Stimulated activated CD8-positive, alpha-beta memory T cell treated with anti-CD3 and anti-CD28 coated beads, Interleukin-15, amount 100 ng/mL, for 48 hours (primary cell): ENCODE measurements at places on chromosomes 7 and 10.
A peak's percentile ranks its signal among the peaks of the same experiment; 100 is the strongest.

DNA sequence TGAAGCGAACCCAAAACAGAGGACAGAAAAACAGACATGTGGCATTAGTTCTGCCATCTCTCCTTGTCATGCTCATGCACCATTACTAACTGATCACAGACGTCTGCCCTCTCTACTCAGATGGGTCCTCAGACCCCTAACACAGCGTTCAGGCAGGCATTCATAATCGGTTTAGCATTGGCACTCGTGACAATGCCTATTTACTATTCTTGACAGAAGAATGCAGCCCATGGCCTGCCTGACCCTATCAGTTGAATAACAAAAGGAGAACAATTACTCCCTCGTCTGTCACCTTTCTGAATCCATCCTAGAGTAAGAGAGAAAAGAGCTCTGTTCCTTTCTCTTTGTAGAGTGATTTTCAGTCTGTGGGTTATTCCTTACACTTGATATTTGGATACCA, 194.6 kb upstream of the PHYHIPL start:
- no peak for DNase-seq

- no peak for DNase-seq
Measured at GRCh38 chr7:150927956-150928344, 50.2 kb downstream of the KCNH2 start.

GRCh38 chr10:20075713-20076112, 259.5 kb downstream of the PLXDC2 start:
- DNase-seq = no peak

- DNase-seq = no peak
Measured at GRCh38 chr7:82549616-82550285, 106.2 kb upstream of the CACNA2D1 start.

DNA sequence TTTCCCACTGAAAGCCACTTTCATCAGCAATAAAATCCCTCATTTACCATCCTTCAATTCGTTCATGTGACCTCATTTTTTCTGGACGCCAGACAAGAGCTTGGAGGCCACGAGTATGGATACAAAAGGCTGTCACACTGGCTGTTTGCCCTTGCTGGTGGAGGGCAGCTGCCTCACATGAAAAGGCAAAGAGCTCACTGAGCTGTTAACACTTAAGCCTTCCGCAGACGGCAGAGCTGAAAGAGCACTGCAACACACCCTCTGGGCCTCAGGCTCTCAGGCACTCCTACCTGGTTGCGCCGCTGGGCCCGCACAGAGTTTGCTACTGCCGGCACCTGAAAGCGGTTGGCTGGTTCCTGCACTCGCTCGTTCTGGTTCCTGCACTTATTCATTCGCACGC, 193.5 kb downstream of the CFTR start:
- no peak for DNase-seq

DNA sequence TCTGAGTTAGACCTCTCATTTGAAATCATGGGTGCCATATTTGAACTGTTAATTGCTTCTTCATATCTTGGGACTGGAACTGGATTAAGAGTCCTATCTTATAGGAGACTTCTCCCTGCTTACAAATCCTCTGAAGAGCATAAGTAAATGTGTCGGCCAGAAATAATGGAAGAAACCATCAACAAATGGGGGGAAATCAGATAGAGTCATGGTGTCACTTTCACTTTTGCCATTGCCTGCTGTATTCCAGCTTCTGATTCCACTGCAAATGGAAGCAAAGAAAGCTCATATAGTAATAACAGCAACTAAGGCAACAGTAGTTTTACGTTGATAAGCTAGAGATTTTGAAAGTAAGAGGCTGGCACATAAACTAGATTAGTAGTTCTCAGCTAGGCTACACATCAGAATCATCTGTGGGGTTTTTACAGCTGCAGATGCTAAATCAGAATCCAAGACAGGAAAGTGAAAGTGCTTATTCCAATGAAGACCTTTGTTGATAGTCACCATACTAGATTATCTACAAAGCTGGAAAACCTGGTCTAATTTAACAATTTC, 12.3 kb upstream of the CRPPA start:
- no peak for DNase-seq

DNA sequence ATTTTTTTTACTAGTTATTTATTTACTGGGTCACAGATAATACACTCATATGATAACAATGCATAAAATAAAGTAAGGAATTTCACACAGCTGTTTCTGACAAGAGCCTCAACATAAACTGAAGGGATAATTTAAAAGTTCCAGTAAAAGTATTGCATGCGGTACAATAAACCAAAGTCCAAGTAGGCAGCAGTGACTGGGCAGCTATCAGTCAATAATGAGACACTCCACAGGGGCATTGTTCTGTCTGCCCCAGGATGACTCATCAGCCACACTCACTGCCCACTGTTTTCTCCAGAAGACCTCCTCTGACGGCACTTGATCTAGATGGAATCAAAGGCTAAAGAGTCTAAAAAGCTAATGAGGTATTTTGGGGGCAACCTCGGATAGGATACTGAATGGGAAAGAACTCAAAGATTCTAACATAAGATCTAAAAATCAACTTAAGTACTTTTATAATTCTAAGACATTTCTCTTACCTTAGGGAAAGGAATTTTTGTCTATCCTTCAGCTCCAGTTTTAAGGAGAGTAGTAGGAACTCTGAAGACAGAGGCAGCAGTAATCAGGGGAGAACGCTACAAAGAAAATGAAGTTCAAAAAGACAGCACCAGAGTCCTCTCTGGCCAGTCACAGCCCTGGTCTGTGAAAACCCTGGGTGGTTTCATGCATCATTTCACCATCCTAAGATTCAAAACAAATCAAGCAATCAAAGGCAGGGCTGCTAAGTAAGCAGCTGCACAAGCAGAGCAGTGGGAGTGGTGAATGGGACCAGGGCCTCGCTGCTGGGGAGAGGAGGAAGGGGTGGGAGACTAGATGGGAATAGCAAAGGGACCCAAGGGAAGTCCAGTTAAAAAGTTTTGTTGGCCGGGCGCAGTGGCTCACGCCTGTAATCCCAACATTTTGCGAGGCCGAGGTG, 175.1 kb downstream of the AVL9 start:
- no peak for DNase-seq

DNA sequence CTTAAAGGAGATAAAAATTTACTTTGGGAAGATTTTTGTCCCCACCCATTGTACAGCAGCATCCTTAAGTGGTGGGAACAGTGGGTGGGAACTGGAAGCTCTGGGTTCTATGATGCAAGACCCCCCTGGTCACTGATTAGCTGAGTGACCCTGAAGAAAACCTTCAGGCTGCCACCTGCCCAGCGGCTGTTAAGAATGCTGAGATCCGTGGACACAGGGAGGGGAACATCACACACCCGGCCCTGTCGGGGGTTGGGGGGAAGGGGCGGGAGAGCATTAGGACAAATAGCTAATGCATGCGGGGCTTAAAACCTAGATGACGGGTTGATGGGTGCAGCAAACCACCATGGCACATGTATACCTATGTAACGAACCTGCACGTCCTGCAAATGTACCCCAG, 14.5 kb downstream of the CARD11 start:
- DNase-seq = no peak

GRCh38 chr10:100986952-100987684, at the start of the genes MRPL43 and TWNK:
Gene MRPL43, minus strand, starts transcription at chr10:100987497. Its CDS starts 54 bp downstream, at chr10:100987443.
Gene TWNK, plus strand, starts transcription at chr10:100987543. Its CDS starts 668 bp downstream, at chr10:100988211.
- DNase-seq = peak; percentile 75

DNA sequence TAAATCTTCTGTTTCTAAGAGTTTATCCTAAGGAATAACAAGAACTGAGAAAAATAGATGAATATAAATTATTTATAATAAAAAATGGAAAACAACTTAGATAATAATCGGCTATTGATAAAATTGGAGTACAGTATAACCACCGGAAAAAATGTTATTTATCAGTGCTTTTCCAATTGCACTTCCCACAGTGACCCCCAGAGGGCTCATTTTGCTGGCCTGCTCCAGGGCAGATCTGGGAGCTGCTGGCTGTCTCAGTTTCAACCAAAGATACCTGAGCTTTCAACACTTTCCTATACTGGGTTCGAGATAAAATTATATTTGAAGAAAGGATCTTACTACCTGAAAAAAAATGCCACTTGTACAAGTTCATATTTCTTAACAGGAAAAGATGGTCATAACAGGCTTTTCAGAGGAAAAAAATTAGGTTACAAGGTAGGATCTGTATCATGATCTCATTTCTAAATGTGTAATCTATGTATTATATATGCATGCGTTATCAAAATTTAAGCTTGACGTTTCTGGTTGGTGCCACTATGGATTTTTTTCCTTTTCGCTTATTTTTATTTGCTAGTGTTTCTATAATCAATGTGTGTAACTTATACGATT, 165.7 kb downstream of the NPSR1 start:
- DNase-seq = peak; percentile 19

GRCh38 chr7:75546237-75547015, 54.3 kb downstream of the SPDYE5 start:
- no peak for DNase-seq

DNA sequence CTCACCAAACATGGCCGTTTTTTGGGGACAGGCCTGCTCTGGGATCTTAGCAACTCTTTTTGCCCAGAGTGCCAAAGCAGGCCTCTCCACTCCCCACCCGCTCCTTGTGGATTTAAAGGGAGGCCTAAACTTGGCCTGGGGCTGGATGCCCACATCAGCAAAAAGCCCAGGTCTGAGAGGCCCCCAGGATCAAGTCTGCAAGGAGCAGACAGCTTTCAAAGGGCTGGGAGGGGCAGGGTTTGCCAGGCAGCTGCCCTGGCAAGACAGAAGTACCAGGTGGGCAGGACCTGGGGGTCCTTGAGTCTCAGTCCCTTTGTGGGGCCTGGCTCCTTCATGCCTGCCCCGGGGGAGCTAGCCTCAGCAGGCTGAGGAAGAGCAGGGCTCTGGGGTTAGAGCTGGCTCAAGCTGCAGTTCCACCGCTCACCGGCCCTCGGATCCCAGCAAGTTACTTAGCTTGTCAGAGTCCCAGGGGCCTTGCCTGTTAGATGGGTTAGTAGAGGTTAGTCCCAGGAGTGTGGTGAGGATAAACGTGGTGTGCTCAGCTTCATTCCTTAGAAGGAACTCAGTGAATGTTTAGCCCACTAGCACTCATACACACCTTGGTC, 56.2 kb downstream of the ARHGAP22 start:
- no peak for DNase-seq

GRCh38 chr7:80603940-80604339, 34.5 kb upstream of the CD36 start:
- DNase-seq = no peak

GRCh38 chr10:67863094-67863493, 21.4 kb upstream of the SIRT1 start:
- no peak for DNase-seq

DNA sequence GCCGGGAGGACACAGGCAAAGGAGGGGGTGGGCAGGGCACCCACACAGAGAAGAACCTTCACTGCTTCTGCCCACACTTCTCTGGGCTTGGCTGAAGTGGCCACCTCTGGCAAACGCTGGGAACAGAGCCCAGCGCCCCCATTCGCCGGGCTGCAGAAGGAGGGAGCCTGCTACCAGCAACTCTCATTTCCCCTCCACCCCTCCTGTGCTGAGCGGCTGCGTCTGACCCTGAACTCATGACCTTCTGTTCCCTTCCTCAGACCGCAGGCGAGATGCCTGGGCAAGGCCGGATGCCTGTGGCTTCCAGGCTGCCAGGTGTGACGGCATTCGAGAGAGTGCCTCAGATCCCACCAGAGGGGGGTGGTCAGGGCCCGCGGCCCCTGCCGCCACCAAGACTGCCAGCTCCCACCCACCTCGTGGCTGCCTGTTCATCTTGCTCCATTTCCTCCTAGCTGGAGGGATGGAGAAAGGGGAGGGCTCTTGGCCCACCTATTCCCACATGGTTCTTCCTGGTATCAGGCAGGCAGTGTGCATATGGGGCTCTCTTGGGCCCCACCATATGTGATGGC, 19.8 kb downstream of the DNAJB12 start:
- DNase-seq = peak; percentile 91

- DNase-seq = peak; percentile 3
Measured at GRCh38 chr10:51389415-51390321, 309.7 kb downstream of the CSTF2T start.

DNA sequence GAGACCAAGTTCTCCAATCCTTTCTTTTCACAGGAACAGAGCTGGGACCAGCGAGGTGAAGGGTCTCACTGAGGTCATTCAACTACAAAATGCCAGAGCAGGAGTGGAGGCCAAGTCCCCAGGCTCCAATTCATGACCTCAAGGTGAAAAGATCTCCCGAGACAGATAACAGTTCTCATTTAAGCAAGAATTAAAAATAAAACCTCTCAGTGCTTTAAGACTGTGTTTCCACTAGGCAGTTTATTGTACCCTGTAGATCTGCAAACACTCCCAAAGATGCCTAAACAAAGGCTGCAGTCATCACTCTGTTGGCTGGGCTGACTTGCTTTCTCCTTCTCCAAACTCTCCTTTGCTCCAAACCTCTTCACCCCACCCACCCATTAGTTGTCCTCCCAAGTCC, 74.8 kb upstream of the CXCL12 start:
- no peak for DNase-seq

DNA sequence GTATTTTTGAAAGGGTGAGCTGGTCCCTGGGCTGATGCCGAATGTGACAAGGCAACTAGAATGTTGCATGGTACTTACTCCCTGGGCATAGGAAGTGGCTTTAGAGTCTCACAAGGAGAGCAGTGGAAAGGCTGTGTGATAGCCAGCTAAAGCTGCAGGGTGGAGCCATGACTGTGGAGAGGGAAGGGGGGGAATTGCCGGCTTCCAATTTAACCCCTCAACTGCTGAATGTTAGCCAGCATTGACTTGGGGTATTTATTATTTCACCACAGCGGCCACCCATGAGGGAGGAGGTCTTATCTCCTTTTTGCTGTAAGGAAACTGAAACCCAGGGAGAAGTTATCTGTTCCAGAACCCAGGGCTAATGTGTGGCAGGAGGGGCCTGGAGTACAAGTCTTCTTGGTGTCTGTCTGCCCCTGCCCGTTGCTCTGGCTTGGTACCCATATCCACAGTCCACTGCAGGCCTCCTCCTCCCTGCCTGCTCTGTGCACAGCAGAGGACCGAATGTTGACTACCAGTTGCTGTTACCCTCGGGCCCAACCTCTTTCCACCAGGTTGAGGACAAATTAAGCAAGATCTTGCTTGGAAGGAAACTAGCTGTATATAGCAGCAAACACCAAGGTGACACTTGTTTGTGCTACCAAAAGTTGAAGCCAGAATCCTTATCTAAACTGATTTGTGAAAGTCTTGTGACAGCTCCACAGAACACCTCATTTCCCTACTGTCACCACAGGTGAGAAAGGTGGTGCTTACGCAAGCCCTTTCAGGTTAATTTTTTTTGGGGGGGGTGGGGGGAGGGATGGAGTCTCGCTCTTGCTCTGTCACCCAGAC, 37.6 kb downstream of the WBP1L start:
- DNase-seq = no peak

DNA sequence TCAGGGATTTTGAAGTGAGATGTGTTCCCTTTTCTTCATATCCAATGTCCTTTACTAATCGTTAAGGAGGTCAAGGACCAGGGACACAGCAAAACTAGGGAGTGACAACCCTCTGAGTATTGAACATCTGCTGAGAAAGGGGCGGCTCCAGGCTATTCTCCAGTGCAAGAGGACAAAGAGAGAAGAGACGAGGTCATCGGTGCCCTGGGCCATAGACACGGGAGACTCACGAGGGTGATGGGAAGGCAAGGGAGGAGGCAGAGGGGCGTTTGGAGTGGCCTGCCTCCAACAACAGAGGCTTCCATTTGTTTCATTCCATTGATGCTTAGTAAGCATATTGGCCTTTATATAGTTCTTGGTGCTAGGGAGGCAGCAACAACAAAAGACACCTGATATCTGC, 268.4 kb downstream of the CXCL12 start:
- DNase-seq = no peak
